ENCODE measurements at places on chromosomes 5 and 9.
A peak's percentile ranks its signal among the peaks of the same experiment; 100 is the strongest.

DNA sequence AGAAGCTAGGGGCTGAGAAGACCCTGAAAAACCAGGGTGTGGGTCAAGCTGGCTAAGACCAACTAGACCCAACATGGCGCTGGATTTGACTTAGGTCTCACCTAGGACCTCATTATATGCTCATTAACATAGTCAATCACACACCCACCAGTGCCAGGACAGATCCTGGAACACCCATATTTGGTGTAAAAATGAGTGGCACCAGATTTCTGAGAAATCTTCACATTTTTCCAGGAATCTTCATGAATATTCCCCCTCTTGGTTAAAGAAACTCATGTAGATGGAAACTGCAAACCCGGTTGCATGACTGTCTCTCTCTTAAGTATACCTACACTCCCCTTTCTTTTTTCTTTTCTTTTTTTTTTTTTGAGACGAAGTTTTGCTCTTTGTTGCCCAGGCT is 17.9 kb upstream of the RAB14 start:
- no peak for DNase-seq

- no peak for DNase-seq
Measured at GRCh38 chr9:26219961-26220360, 541.7 kb upstream of the TUSC1 start.

DNA sequence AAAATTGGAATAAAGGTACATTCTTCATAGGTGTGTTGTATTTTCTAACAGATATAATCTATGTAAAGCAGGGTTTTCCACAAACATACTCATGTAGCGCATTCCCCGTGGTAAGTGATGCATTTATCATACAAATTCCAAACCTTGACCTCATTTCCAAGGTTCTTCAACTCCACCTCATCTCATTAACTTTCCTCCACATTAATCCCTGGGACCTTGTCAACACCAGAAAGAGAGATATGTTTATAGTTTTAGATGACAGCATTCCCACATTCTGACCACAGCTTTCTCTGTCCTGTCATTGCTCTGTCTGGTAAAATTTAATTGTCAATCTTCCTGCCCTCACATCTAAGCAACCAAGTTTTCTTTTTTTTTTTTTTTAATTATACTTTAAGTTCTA is 415.1 kb downstream of the TMEM161B start:
- DNase-seq, result no peak

- peak; percentile 32 for DNase-seq
Measured at GRCh38 chr5:38382898-38383297, 124.5 kb downstream of the EGFLAM start.

- no peak for DNase-seq
Measured at GRCh38 chr5:116898917-116899316, 324.3 kb upstream of the SEMA6A start.

- DNase-seq, result no peak
Measured at GRCh38 chr5:61280761-61281427, 51.2 kb upstream of the ZSWIM6 start.

DNA sequence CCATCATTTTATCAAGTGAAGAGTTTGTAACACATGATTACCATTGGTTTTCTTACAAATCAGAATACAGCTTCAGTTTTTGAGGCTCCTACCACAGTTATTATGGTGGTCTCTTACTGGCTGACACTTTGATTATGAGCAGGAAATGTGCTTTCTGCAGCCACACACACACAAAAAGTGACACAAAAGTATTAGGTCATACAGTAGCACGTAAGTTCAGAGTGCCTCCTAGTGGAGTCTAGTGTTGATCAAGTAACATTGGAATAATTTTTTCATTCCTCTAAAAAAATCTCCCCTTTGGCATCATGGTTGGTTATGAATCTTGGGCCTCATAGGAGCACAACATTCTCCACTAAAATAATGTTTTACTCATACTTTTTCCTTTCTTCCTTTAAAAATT is 37.6 kb downstream of the PAM start:
- DNase-seq, result no peak

- DNase-seq, result no peak
Measured at GRCh38 chr9:95025213-95026147, 292.0 kb downstream of the FANCC start.

DNA sequence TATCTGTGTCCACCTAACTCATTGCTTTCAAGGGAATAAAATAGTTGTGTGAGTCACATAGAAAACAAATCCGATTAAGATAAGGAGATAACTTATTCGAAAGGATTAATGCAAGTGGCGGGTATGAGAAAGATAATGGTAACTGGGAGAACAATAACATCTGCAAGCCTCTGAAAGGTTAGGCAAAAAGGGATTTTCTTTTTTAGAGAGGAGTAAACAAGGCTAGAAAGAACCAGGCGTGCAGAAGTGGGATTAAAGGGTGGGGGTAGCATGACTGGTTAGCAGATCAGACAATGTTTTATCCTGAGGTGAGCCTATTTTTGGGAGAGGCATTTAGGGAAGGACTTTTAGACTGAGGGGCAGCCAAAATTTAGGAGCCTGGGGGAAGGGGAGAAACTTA is 34.7 kb upstream of the JMY start:
- no peak for DNase-seq

GRCh38 chr9:94919376-94920098 is 193.0 kb downstream of the AOPEP start:
- DNase-seq, result no peak

- DNase-seq, result no peak
Measured at GRCh38 chr5:92885950-92886349, 695.1 kb downstream of the NR2F1-AS1 start.

DNA sequence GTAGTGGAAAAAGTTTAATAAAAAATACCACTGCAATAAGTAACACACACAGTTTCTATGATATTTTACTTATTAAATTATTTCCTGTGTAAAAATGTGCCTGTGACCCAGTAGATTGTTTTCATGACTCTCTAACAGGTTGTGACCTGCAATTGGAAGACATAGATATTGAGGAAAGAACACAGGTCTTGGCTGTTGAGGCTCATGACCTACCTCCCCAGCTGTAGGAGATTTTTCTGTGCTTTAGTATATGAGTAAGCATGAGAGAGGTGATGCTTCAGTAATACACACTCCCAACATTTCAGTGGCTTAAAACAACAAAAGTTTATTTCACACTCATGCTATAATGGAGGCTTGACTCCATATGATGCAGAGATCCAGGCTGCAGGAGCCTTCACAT is 47.3 kb upstream of the TNC start:
- DNase-seq, result no peak

GRCh38 chr9:80191108-80191507 is 619.3 kb downstream of the TLE4 start:
- DNase-seq, result no peak

DNA sequence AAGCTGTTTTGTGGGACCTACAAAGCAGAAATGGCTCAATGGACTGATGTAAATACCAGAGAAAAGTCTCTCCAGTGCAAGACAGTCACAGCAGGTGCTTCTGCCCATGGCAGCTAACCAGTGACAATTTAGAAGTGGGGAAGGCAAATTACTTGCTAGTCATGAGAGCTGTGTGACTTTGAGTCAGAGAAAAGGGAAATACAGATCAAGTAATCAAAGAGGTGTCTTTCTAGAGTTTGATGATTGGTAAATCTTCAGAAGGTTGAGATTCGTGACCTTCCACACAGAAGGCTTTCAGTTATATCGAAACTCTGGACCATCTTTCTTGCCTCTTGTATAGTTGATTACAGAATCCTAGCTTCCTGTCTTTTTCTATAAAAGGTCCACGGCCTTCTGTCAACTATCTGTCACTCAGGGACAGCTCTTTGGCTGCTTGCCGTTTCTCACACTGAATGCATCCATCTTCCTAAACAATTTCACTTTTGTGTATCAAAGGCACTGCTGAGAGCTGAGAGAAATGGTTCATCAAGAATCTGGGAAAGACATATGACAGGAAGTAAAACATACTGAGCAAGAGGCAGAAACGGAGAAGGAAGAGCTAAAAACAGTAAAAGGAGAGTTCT is 993.9 kb upstream of the ACO1 start:
- DNase-seq, result no peak

DNA sequence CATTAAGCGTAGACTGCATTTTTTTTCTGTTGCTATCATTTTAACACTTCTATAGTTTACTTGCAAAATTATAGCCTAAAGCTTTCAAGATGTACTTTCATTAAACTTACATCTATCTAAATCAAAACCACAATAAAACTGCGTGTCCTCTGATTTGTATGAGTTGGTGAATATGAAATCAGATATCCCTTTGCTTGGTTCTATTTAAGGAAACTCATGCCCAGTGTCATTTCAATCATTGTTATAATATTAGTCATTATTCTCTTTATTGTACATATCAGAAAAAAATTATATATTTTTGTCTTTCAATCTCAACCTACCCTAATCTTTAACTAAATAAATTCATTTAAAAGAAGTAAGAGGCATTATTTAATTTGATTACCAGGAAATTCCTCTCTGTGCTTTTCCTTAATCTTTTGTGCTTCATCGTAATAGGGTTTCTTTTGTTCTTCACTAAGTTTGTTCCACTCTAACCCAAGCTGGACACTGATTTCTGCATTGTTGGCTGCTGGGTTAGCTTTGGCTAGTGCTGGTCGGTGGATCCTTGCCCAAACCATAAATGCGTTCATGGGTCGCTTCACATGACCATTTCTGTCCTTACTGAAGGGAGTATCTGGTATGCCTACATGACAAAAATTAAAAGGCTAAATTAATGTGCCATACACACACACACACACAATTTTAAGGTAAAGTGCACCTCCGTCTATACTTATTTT is 3.8 kb downstream of the SOX30 start:
- DNase-seq, result no peak

DNA sequence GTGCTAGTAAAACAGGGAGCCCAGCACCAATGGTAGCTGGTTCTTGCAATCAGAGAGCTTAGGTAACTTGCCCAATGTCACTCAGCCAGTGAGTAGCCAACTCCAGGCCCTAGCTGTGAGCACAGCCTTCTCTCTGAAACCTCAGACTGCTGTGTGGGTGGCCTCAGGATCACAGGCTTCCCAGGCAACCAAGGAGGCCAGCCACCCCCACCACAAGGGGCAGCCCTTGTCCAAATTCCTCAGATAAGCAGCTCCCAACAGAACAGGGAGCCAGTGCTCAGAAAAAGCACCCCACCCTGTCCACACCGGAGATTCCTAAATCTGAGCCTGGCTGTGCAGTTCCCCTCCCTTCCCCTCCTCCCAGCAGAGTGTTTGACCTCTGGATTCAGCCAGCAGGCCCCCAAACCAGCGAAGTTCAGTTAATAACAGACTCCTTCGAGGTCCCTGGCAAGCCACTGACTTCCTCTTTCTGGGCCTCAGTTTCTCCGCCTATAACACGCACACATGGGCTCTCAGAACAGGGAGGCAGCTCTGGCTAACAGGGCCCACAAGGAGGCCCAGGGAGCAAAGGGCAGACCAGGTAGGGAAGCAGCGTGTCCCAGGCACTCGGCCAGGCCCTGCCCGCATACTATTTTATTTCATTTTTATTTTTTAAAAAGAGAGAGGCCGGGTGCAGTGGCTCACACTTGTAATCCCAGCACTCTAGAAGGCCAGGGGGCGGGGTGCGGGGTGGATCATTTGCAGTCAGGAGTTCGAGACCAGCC is 2.7 kb downstream of the EEIG1 start:
- no peak for DNase-seq

DNA sequence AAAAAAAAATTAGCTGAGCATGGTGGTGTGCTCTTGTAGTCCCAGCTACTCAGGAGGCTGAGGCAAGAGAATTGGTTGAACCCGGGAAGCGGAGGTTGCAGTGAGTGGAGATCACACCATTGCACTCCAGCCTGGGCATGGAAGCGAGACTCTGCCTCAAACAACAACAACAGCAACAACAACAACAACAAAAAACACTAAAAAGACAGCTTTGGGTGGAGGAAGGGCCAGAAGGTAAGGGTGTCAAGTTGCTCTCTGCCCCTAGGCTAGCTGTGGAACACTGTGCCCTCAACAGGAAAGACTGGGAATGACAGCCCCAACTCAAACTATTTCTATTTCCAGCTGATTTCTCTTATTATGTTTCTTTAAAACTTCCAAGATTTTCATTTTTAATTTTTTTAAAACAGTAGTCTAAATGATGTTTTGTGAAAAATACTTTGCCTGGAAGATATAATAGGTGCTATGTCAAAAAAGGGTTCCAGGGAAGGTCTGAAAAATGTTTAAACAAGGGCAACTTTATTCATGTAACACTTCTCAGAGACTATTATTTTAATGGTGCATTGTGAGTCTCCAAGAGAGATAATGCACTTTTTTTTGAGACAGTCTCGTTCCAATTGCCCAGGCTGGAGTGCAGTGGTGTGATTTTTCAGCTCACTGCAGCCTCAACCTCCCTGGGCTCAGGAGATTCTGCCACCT is 29.9 kb downstream of the CLINT1 start:
- no peak for DNase-seq

DNA sequence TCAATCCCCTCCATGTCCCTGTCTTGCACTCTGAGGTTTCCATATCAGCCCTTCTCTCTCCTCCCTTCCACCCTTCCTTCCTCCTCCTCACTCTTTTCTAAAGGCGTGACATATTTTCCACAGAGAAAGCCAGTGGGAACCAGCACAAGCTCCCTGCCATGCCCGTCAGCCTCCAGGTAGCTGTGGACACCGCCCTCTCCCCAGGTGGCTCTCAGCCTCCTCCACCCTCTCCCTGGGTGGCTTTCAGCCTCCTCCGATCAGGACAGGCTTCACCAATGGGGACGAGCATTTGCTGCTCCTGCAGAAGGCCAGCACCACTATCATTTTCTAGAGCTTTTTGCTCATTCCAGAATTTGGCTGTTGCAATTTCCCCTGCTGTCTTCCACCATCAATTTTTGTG is 236.6 kb downstream of the GADD45G start:
- no peak for DNase-seq

DNA sequence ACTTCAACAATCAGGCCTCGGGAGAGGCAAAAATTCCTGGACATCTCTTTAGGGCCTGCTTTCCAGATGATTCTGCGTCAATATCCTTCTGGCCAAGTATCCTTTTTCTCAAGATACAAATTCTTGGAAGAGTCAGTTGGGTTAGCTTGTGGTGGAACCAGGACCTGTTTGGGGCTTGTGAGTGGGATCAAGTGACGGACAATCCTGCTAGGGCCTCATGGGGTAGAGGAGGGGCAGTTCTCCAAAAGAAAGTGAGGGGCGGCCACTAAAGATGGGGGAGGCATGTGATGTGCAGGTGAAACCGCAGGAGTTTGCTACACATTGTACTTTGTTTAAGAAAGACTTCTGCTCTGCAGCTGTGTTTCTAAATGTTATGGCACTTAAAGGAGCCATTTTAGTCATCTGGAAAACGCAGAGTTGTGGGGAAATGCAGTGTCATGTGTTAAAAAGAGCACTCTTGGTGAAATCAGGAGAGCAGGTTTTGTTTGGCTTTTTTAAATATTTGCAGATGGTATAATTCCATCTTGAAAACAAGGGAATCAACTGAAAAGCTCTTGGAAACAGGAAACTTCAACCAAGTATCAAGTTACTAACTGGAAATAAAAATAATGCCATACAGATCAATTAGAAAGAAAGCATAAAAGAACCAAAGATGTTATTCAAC is 27.4 kb upstream of the GSN start:
- no peak for DNase-seq

- DNase-seq, result no peak
Measured at GRCh38 chr9:131487621-131488031, 15.1 kb upstream of the POMT1 start.

GRCh38 chr5:43193181-43193893 is 1.3 kb downstream of the NIM1K start:
- peak; percentile 24 for DNase-seq

Measured in stimulated activated CD4-positive, alpha-beta T cell treated with anti-CD3 and anti-CD28 coated beads, Interleukin-4, amount 100 ng/mL, for 48 hours (primary cell).